ENCODE measurements at places on chromosomes 7 and 10.

- DNase-seq: peak; percentile 87
Measured at GRCh38 chr7:74462707-74463100, 9.0 kb downstream of the GTF2IRD1 start.

DNA sequence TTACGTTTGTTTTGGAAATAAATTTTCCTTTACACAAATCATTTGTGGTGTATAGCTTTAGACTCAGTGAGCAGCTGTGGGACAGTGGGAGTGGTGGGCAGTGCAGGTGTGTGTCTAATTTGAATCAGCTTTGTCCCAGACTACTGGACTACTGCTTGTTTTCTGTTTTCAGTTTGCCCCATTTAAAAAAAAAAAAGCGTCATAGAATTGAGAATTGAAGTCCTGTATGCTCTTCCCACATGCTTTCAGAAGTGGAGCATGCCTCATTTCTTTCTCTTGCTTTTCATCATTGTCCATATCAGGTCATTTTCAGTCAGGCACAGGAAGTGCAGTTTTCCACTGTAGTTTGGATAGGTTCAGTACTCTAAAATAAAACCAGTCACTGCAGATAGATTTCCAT, 66.1 kb downstream of the SHH start:
- no peak for DNase-seq

DNA sequence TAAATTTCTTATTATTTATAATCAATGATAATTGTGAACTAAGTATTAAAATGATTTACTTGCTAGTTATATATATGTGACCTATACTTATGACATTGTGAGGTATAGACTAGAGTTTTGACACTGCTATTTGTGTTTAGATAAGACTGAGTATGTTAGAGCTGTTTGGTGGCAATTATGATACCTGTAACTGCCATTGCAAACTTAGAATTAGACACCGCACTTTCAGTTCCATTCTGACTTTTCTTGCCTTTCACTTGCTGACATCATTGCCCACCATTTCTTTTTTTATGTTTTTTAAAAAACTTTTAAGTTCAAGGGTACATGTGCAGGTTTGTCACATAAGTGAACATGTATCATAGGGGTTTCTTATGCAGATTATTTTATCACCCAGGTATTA, 214.5 kb downstream of the MBL2 start:
- DNase-seq: no peak

GRCh38 chr7:53996876-53997275, 545.3 kb upstream of the VSTM2A start:
- DNase-seq: no peak

- no peak for DNase-seq
Measured at GRCh38 chr7:121803039-121803438, 69.9 kb upstream of the PTPRZ1 start.

GRCh38 chr10:43945094-43945730, 296.5 kb upstream of the ZNF32 start:
- no peak for DNase-seq

DNA sequence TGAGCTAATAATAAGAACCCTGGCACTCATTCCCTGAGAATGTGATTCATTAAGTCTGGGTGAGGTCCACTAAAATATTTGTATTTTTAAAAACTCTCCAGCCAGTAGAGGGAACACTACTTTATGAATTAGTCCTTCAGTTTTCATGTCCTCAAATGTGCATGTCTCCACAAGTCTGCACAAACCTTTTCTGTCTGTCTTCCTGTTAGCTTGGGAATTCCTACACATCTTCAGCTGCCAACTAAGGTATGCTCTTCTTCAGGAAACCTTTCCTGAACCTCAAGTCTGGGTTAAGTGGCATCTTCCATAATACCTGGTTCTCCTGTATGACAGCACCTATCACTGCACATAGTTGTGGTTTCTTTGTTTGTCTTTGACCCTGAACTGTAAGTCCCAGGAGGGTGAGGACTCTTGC, 119.6 kb upstream of the MKX start:
- peak; percentile 17 for DNase-seq

GRCh38 chr7:74568658-74569057, 88.9 kb upstream of the GTF2I start:
- no peak for DNase-seq

- DNase-seq: no peak
Measured at GRCh38 chr7:6476596-6477317, 29.0 kb upstream of the DAGLB start.

DNA sequence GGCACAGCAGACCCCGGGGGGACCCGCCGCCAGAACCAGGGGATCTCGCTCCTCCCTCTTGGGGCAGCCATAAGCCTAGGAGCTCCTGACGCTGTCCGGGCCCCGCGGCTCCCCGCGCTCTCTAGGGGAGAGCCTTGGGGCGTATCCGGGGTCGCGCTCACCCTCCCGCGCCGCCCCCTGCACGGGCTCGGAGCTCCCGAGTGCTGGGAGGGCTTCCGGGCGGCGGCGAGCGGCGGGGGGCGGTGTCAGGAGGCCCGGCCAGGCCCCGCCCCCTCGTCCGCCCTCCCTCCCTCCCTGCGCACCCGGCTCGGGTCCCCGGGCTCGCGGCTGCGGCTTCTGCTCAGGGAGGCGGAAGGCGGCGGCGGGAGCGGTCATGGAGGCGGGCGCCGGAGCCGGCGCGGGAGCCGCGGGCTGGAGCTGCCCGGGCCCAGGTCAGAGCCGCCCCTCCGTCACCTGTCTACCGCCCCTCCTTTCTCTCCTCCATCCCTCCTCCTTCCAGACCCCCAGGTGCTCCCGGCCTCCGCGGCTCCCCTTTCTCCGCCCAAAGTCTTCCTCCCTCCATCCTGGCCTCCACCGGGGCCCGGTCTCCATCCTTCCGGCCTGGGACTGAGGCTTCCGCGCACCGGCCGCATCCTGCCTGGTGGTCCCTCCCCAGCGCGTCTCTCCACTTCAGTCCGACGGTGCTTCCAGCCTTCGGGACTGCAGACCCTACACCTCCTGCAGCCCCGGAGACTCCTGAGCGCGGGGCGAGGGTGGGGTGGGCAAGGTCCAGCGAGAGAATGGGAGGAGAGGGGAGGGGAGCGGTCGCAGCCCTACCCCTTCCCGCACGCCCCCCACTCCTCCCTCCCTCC, at the start of gene CCDC136:
CCDC136 (plus strand) TSS at position 848 of the 851 bp plus-strand sequence. CDS start 444 bp downstream, outside the sequence.
- peak; percentile 44 for DNase-seq

GRCh38 chr10:3896161-3896560, 111.2 kb upstream of the KLF6 start:
- DNase-seq: no peak

All from SW480 (cell line).